ENCODE measurements at places on chromosomes 2 and 18.

DNA sequence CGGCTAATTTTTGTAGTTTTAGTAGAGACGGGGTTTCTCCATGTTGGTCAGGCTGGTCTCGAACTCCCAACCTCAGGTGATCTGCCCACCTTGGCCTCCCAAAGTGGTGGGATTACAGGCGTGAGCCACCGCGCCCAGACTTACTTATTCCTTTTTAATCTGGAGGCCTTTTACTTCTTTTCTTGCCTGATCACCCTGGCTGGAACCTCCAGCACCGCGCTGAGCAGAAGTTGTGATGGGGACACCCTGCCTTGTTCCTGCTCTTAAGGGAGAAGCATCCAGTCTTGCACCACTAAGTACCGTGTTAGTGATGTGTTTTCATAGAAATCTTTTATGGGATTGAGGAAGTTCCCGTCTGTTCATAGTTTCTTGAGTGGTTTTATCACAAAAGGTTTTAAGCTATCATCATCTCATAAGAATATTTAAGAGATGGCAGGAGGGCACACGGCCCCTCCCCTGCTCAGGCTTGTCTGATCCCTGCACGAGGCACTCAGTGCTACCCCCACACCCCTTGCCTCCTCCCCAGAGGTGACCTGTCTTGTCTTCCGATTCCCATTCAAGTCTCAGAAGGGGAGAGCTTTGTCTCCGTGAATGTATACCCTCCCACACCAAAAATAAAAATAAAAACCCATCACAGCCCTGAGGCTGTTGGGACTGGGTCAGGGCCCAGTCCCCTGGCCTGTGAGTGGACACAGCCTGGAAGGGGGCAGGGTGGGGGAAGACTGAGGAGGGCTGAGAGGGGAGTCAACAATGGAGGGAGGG lies 65.3 kb upstream of the SMAD7 start:
- DNase-seq: no peak

DNA sequence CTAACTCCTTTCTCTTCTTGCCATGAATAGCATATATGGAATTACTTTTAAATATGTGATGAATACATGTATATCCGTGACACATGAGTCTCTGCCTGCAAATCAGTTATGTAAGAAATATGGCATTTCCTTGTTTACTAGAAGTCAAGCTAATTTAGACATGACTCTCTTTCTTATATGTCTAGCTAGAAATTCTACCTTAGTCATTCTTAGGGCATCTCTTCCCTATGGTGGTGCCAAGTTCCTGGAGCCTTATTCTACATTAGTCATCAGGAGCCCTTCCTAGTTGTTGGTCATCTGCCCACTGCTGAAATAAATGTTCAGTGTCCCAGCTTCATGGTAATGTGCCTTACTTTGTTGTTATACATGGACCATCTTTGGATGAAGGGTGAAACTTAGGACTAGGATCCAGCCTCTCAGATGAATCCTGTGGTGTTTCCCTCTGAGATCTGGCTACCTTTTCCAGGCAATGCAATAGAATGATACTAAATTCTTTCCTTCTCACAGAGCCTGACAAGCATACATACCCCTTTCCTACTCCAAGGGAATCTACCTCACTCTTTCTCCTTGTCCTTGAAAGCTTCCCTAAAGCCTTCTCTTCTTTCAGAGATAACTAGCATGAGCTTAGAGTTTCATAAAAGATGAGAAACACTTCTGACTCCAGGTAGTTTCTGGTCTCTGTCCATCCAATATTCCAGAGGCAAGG lies 415.3 kb upstream of the VWC2L start:
- DNase-seq: no peak

- DNase-seq: peak; percentile 53
These were observed 27.0 kb downstream of the TMEM200C start for GRCh38 chr18:5868218-5868854.

GRCh38 chr18:22552254-22552653 lies 134.5 kb upstream of the CTAGE1 start:
- no peak for DNase-seq

GRCh38 chr2:220006152-220006621 lies 378.8 kb downstream of the SLC4A3 start:
- DNase-seq: no peak

- DNase-seq: no peak
These were observed 201.3 kb downstream of the TGIF1 start for GRCh38 chr18:3651266-3651665.

GRCh38 chr2:86518481-86518880 lies 44.8 kb downstream of the CHMP3 start:
- DNase-seq: peak; percentile 53

DNA sequence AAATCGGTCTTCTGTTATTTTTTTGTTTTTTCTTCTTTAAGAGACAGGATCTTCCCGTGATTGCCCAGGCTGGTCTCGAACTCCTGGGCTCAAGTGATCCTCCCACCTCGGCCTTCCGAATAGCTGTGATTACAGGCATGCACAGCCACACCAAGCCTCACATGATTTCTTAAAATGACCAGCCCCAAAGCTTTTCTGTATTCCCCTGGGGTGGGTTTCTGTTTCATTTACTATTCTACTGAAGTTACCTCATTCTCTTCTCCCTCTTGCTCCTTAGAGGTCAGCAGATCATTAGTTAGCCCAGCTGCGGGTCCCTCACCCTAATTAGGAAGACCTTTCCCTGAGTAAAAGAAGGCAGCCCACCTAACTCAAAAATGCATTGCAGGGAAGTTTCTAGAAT lies 27.6 kb downstream of the SLC1A4 start:
- no peak for DNase-seq

GRCh38 chr2:175218551-175218950 lies 37.0 kb upstream of the ATP5MC3 start:
- DNase-seq: no peak

DNA sequence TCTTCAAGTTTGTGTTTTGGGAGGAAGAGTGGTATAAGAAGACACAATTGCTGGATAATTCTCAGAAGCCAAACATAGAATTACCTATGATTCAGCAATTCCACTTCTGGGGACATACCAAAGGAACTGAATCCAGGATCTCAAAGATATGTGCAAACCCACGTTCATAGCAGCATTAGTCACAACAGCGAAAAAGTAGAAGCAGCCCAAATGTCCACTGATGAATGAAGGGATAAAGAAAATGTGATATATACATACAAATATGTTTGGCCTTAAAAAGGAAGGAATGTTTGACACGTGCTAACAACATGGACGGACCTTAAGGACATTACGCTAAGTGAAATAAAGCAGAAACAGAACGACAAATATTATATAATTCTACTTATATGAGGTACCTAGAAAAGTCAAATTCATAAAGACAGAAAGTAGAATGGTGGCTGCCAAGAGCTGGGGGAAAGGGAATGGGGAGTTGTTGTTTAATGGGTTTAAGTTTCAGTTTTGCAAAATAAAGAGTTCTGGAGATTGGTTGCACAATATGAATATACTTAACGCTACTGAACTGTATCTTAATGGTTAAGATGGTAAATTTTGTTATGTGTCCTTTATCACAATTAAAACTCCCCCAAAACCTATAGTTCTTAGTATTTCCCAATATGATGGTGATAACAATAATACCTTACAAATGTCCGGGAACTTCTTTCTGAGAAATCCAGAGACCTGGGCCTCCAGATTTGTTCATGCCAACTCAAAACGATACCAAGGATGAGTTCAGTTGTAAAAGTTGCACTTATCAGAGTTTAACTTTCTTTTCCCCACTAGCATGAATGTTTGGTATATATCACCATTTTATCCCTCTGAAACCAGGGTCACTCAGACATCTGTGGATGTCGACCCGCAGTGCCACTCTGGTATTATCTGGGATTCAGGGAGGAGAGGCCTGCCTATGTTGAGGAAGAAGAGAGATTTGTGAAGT lies 33.7 kb upstream of the WIPF1 start:
- DNase-seq: no peak

DNA sequence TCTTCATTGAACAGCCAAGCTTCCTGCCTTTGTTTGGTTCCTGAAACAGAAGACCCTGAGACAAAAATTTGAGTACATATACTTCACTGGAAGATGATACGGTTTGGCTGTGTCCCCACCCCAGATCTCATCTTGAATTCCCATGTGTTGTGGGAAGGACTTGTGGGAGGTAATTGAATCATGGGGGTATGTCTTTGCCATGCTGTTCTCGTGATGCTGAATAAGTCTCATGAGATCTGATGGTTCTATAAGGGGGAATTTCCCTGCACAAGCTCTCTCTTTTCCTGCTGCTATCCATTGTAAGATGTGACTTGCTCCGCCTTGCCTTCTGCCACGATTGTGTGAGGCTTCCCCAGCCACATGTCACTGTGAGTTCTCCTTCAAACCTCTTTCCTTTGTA lies 76.5 kb downstream of the BABAM2 start:
- DNase-seq: no peak

GRCh38 chr2:235605312-235606003 lies 111.6 kb downstream of the AGAP1 start:
- peak; percentile 76 for DNase-seq

GRCh38 chr2:200730302-200730701 lies 81.4 kb upstream of the BZW1 start:
- DNase-seq: no peak

DNA sequence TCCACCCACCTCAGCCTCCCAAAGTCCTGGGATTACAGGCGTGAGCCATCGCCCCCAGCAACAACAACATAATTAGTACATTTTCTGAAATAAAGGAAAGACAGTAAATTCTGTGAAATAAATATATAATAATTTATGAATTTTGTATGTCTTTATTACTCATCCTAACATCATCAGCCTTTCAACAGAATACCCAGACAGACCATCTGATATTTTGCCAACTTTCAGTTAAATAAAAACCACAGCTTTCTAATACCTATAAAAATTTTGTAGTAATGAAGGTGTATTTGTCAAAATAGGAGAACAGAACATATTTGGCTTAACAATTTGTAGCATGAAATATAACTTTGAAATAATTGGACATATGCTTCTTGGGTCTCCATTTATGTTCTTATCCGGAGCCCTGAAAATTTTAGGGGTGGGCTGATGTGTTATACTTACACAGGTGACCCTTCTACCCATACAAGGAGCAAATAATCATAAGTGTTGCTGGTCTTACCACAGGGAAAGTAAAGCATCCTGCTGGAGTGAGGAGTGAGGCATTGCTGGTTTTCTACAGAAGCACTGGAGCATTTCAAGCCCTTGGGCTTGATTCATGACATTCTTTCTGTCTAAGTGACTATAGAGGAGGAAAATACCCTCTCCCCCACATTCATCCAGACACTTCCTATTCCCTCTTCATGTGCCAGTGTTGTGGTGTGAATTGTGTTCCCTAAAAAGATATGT lies 99.3 kb downstream of the SPOPL start:
- DNase-seq: no peak

DNA sequence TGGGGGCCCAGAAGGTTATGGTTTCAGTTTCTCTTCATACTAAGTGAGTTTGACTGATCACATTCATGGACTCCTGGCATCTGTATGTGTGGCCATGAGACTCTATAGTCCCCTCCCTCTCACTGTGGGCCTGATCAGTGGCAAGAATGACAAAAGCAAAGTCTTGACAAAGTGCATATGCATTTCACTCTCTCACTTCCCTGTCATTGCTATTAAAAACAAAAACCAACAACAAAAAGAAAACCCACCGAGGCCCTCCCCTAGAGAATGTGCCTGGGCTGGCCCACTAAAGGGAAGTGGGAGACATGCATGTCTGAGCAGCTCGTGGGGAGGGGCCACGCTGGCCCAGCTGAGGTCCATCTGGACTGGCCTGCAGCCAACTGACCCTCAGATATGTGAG lies 600.1 kb upstream of the RAB6C start:
- DNase-seq: no peak

- DNase-seq: no peak
These were observed 16.9 kb downstream of the QPCT start for GRCh38 chr2:37361216-37361815.

- no peak for DNase-seq
These were observed 67.1 kb upstream of the YWHAQ start for GRCh38 chr2:9697909-9698308.

GRCh38 chr2:138950486-138950885 lies 170.3 kb upstream of the NXPH2 start:
- no peak for DNase-seq

DNA sequence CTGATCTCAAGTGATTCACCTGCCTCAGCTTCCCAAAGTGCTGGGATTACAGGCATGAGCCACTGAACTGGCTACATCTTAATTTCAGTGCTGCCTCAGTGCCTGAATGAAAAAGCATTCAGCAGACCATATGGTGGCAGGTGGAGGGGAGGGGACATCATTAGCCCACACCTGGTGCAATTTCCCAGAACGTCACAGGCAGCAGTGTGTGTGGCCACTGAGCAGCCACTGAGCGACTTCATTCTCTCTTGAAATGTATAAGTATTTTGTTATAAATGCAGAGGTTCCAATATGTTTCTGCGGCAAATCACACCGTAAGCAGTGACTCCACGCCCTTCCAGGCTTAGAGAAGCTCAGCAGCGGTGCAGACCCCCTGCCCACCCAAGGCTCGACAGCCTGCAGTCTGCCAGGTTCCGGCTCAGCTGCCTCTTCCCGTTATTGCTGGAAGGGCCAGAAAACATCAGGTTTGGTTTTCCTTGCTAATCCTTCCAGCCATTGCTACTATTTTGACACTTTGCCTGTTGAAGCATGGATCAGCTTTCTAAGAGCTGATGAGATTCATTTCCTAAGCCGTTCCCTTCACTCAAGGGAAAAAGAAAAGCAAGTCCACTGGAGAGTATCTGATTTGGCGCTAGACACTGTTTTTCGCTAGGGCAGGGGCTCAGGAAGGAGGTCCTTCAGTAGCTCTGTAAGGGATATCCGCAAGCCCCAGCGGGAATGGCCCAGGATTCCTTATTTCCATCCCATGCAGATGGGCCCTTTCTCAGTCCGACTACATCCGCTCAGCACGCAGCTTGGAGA lies 250.7 kb downstream of the VAPA start:
- DNase-seq: no peak

DNA sequence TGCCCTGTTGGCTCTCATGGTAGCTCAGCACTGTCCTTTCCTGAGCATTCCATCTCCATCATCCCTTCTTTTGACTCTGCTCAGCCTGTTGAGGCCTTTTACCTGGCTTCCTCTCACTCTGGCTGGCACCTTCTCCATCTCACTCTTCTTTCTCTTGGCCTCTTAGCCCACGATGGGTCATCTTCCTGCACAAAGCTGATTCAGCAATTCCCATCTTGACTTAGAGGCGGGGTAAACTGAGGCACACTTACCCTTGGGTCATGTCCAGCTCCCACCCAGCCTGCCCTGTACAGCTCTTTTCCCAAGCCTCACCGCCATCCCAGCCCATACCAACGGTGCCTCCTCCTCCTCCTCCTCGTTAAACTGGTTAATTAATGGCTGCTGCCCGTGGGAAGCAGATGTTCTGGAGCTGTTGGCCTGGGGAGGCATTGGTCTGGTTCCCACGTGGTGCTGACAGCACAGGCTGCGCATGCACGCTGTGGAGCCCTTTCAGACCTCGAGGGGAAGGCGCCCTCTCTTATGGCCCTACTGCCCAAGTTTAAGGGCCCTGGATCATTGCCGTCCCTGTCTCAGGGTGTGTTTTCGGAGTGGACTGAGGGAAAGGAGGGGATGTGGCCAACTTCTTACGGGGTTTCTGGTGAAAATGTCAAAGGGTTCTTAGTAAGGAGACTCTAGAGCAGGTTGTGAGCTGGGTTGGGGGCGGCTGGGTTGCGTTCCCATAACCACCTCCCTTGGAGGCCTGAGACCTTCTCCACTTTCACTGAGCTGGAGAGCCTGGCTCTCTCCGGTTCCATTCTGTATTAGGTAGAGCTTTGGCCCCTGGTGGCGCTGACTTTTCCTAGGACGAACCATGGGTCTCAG lies 10.9 kb downstream of the WNT10A start:
- DNase-seq: no peak
